Left forelimb (tissue), 1 donor: ENCODE measurements at places on chromosomes 1 and 21.

- no peak for DNase-seq
Measured at GRCh38 chr1:205933671-205934618, 9.3 kb downstream of the SLC26A9 start.

- no peak for DNase-seq
Measured at GRCh38 chr1:177597393-177597792, 372.5 kb downstream of the SEC16B start.

- DNase-seq, result no peak
Measured at GRCh38 chr1:101632548-101633272, 364.0 kb downstream of the OLFM3 start.

GRCh38 chr1:10753299-10753698 is 43.1 kb downstream of the CASZ1 start:
- DNase-seq, result no peak

DNA sequence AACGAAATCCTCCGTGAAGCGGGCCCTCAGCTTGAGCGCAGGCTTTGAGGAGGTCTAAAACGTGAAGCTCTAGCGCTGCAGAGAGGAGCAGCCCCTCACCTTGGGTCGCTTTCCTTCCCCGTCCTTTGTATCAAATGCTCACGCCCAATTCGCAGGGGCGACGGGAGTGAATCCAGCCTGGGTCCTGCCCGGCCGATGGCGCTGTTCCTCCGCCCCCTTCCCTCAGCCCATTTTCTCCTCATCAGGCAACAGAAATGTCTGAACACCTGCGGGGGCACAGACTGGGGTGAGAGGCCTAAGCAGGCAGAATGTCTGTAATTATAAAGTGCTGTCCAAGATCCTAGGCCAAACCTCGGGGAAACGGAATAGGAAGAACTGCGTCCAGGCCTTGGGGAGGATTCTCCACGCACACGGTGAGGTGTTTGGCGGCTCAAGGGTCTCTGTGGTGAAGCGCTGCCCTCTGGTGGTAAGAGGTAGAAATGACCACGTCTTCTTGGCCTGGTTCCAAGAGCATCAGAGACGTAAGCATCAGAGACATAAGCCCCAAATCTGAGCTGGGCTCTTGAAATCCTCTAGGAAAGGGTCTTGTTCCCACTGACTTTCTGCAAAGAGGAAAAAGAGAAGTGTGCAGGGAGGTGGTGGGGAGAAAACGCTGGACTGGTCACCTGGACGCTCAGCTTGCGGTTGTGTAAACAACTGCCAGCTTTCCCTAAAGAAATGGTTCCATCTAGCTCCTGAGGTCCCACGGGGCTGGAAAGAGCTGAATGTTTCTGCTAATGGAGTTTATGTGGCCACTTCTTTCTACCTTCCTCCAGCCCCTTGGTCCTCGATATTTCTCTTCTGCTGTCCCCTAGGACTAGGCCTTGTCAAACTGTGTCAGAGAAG is 92.1 kb upstream of the CD53 start:
- DNase-seq, result no peak

GRCh38 chr1:93979718-93980319 is 70.6 kb upstream of the GCLM start:
- DNase-seq, result peak; percentile 76

GRCh38 chr1:216643176-216643575 is 80.1 kb downstream of the ESRRG start:
- DNase-seq, result no peak
